ENCODE measurements at places on chromosomes 6 and 20.
A peak's percentile ranks its signal among the peaks of the same experiment; 100 is the strongest.

DNA sequence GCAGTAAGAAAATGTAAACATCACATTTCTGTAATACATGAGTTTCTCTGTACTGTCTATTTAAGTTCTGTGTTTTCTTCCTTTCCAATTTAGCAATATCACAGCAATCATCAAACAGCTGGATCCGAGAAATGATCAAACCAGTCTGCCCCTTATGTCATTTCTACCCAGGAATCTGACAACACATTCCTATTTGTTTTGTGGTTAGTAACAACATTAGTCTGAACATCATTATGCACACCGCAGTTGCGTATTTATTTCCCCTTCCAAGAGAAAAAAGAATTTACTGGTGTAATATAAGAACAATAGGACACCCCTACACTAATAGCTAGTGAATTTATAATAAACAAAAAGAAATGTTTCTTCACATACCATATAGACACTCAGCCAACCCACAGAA is 179.5 kb downstream of the BTBD9 start:
- DNase-seq: no peak

DNA sequence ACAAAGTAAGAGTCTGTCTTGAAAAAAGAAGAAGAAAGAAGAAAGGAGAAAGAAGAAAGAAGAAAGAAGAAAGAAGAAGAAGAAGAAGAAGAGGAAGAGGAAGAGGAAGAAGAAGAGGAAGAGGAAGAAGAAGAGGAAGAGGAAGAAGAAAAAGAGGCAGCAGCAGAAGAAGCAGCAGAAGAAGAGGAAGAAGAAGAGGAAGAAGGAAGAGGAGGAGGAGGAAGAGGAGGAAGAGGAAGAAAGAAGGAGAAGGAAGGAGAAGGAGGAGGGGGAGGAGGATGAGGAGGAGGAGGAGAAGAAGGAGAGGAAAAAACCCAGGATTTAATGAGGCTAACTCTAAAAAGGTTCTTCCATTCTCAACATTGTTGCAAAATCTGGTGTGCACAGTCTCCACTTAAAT is 95.4 kb upstream of the PDE10A start:
- no peak for DNase-seq

DNA sequence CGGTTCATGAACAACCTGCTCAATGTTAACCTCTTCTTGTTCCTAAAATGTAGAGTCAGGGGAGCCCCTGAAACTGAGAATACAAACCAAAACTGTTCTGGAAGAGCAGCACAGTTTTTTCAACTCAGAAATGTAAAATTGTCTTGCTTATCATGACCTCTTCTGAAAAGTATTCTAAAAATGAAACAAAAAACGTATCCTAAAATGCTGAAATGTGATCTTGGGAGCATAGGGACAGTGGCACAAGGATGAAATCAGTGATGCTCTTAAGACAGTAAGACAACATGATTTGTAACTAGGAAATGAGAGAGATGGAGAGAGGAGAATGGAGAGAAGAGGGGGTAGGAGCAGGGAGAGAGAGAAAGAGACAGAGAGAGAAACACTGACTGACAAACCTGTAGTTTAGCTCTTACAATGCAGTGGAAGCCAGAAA is 27.5 kb downstream of the NCOA7 start:
- DNase-seq: no peak

DNA sequence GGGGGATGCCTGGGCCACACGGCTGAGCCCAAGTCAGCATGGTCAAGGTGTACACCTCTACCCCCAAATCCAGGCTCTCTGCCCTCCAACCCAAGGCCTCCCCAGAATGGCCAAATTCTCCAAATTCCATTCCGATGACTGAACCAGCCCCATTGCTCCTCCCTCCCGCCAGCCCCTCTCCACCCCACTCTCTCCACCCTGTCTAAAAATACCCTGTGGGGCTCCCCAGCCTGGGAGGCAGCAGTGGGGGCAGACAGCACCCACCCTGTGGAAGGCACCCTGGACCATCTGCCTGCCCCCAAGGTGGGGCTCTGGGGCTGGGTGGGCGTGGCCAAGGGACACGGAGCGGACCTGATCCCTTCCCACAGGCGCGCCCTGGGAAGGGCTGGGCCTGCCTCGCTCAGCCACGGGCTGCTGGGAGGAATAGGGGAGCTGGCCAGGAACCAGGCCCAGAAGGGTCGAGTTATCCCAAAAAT is 11.4 kb downstream of the TEAD3 start:
- no peak for DNase-seq

DNA sequence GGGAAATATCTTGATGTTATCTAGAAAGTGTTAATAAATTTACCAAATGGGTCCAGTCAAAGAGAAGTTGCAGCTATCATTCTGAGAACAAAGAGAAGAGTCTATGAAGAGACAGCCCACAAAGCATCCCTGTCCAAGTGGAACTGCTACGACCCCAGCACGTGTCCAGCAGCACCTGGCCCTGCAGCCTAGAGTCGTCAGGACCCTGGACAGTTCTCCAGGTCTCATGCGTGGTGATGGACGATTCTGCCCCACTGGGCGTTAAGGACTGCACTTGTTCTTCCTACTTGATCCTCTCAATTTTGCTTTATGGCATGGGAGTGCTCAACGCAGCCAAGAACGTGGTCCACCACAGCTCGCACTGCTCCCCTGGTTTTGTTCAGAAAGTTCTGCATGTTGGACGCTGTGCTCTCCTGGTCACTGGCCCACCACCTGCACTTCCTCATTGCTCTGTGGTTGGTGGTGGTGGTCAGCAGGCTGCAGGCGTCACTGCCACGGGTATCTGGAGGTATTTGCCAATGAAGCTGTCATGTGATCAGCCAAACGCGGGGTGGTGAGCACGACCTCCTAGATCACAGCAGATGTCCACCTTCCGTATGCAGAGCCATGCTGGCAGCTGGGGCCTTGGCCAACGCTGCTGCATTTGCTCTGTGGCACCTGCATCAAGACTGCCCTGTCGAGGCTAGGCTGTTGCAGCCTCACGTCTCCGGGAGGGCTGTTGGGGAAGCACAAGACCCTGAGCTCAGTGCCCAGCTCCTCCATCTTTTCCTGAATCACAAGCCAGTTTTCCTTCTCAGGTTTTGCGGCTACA is 356.4 kb downstream of the CDH4 start:
- no peak for DNase-seq

DNA sequence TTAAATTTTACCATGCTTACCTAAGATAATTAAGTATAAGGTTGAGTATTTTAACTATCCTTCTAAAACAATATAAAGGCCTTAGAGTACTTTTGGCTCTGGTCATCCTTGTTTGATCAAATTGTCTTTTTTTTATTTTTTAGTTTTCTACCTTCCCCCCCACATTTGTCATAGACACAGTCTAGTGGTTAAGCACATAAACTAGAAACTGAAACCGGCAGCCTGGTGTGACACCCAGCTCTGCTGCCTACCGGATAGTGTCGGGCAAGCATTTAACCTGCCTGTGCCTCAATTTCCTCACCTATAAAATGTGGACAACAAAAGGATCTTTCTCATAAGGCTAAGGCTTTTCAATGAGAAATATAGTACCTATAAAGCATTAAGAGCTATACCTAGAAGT is 21.6 kb upstream of the TULP4 start:
- DNase-seq: no peak

- DNase-seq: no peak
Observed at GRCh38 chr6:105251689-105252088, 71.9 kb upstream of the POPDC3 start.

DNA sequence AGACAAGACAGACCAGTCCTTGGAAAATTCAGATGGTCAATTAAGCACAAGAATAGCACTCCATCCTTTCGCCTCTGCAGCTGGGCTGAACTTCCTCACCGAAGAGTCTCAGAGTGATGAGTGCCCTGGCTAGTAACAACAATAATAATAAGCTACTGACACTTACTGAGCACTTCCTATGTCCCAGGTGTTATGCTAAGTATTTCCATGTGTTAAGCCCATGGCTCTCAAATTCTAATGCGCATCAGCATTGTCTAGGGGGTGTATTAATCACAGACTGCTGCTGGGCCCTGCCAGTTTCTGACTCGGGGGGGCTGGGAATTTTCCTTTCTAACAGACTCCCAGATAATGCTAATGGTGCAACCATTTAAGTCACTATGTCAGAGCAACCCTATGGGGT is 118.2 kb upstream of the LRFN2 start:
- no peak for DNase-seq

DNA sequence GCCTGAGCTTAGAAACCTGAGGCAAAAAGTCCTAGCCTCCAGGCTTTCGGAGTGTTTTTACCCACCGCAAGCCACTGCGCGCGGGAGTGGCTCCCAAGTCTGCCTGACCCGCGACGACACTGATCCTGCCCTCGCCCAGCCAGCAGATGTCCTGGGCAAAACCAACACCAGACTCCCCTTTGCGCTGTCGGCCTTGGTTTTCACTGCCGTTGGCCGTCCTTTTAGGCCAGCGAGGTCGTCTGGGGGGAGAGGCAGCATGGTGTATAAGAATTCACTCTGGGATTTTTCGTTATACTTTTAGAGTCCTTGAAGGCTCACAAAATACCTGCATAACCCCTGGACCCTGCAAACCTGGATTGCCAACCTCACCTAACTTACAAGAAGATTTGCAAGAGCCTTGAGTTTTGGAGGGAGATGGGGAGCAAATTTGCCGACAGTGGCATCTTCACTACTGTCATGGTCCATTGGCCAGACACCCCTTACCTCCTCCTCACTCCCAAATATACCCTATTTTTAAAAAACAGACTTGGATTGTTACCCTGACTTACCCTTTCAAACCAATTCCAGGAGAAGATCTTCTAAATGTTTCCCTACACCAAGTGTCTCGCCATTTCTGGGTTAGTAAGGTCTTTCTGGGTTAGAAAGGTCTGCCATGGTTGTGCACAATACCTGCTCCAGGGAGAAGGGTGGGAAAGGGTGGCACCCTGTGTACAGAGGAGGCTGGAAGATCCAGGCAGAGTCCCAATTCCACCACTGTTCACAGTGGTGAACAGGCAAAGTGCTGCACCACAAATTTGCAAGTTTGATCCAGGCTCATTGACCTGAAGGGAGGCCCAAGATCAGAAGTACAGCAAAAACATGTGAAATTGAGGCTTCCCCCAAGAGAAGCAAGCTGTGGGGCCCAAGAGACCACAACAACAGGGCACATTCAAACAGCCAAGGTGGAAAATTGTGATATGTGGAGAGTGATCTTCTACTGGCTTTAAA is 4.4 kb downstream of the FOXA2 start:
- DNase-seq: no peak

GRCh38 chr6:41636833-41637193 is 1.5 kb upstream of the MDFI start:
- DNase-seq: no peak

- DNase-seq: no peak
Observed at GRCh38 chr20:18144541-18145099, 7.0 kb downstream of the KAT14 start.

DNA sequence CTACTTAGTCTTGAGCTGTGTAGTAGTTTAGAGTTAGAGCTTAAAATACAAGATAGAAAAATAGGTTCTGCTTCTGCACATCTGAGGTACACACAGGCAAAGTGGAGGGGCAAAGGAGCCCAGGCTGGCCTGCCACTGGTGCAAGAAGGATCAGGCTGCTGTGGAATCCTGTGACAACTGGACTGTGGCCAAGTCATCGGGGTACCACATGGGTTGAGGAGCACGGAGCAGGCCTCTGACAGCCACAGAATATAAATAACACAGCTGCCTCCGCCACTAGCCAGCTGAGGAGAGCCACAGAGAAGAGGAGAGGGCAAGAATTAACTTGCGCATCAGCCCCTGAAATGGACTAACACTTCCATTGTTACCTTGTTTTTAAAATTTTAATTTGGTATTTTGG is 206.0 kb upstream of the MARCKS start:
- DNase-seq: peak; percentile 46

- DNase-seq: no peak
Observed at GRCh38 chr6:38051819-38052434, 232.4 kb downstream of the ZFAND3 start.

DNA sequence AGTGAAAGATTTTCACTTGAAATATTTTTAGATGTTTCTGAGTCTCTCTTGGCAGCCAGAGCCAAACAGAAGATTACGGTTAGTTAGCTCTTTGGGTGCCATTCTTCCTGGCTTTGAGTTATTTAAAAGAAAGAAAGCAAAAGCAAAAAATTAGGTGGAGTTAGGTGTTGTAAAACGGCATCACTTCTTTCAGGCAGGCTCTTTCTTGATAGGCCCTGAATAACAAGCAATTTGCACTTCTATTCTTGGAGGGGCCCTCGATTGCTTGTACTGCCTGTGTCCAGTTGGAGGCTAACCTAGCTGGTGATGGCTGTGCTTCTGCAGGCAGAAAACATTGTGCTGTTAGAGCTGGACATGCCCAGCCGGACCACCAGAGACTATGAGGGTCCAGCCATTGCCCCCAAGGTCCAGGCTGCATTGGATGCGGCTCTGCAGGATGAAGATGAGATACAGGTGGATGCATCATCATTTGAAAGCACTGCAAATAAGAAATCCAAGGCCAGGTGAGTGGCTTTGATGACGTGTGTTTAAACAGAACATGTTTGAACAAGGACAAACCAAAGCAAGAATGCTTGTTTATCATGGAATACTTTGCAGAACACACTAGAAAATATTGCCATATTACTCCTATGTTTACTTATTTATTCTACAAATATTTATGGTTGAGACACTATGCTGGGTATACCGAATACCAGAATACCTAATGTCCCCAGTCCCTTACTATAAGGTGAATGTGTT is 28.1 kb upstream of the ASXL1 start:
- DNase-seq: no peak

GRCh38 chr6:118869894-118870589 is 23.9 kb upstream of the ASF1A start:
- DNase-seq: no peak

GRCh38 chr6:31697555-31697954 is 5.6 kb downstream of the ABHD16A start:
- DNase-seq: no peak

DNA sequence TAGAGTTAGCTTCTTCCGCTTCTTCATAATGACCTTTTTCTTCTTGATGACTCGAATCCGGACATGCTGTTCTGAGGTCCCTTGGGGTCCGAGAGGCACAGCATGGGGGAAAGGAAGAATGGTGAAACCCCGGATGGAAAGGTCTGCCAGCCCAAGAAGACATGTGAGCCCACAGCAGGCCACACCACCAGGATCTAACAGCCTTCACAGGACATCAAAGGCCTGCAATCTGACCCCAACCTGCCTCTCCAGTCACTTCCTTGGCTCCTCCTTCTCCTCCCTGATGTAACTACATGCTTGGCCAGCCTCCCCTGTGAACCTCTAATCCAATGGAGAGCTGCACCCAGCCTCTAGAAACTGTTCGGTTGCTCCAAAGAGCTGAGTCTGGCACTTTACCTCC is 1.6 kb downstream of the CPXM1 start:
- DNase-seq: no peak

DNA sequence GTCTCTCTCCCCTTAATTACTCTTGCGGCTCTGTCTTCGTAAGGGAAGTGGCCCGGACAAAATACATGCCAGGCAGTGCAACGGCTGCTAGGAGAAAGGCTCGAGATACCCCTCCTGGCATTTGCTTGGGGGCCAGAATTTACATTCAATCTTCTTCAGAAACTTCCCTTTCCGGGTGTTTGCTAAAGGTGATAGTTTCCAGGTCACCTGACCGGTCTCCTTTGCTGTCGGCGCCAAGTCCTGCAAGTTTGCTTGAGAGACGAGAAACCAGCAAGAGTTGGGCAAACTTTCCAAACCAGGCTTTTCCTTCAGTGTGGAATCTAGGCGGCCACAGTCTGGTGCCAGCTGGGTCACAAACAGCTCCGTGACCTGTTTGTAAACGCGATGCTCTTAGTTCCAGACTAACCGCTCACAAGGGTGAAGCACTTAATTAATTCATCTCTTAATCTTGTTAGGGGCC is 563 bp upstream of the SRSF3 start:
- DNase-seq: peak; percentile 83

All from putamen (tissue), 1 donor.